Upper lobe of left lung (tissue), 6 donors: ENCODE measurements at places on chromosomes 12 and 14.

- DNase-seq = no peak
These were observed 106.2 kb downstream of the NUAK1 start for GRCh38 chr12:106032623-106032925.

- no peak for DNase-seq
These were observed 33.8 kb upstream of the GPR68 start for GRCh38 chr14:91278383-91278715.

GRCh38 chr14:73338551-73338950 is 101.2 kb downstream of the PAPLN start:
- DNase-seq = no peak

DNA sequence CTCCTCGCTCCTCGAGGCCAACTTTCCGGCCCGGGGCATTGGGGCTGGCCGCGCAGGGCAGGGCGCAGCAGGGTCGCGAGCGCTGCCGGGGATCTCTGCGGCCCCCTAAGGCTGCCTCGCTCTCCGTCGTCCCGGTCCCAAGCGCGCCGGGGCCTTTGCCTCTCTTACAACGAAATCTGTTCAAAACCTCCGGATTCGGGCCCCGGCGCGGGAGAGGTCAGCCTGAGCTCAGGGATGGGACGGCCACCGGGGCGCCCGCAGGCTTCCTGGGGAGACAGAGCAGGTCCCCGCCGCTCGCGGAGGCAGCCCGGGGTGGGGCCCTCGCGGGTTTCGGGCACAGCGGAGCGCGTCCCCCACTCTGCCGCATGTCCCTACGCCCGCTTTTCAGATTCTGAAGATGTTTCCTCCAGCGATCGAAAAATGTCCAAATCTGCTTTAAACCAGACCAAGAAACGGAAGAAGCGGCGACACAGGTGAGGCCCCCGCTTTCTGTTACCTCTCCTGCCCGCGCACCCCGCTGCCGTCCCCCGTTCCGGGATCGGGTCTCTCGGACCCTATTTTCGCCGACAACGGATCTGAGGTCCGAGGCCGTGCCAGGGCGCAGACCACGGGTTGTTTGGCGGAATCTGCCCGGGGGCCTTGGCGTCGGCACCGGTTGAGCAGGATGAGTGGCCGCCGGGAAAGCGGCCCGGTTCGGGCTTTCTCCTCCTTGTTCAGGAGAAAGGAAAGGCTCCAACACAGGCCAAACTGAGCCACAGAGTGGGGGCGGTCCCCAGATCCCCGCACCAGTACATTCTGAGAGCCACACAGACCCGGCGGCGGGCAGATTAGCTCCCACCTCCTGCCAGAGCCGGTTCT is 1.8 kb downstream of the VSX2 start:
- DNase-seq = no peak

DNA sequence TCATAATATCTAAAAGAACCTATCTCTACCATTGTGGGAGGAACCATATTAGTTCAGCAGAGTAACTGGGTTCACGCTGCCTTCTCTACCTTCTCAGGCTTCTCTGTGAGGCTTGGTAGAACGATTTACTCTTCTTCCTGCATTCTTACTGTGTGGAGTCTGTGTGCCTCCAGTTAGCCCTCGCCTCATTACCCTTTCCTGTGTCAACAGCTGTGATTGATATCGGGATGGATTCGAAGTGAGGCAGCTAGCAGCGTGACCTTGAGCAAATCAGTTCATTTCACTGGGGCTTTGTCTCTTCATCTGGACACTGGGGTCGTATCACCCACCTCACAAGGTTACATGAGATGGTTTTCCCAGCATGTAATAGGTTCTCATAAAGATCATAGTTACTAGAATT is 4.6 kb upstream of the VRK1 start:
- DNase-seq = no peak

GRCh38 chr12:89181271-89181920 is 170.9 kb downstream of the DUSP6 start:
- DNase-seq = no peak
